ENCODE measurements at places on chromosomes 1 and 21. TPM values are rescaled to one million over a fixed set of nuclear protein-coding genes. Genes with fewer than 3 reads are reported as not detected.

DYNLT5 gene
- 0.80 TPM for total RNA-seq

KIRREL1 gene
- 5.9 TPM for total RNA-seq

CFAP45 gene
- 0.52 TPM for total RNA-seq

TBX15 gene
- total RNA-seq, result 0.19 TPM

All from thymus (tissue), 14 donors.